Activated T-helper 1 cell treated with anti-CD3 and anti-CD28 coated beads, Interleukin-2, amount 50 U/mL, for 16 hours (primary cell): ENCODE measurements at places on chromosomes 2 and 18.

- DNase-seq, result no peak
Observed at GRCh38 chr2:208294482-208295024, 28.5 kb downstream of the PIKFYVE start.

DNA sequence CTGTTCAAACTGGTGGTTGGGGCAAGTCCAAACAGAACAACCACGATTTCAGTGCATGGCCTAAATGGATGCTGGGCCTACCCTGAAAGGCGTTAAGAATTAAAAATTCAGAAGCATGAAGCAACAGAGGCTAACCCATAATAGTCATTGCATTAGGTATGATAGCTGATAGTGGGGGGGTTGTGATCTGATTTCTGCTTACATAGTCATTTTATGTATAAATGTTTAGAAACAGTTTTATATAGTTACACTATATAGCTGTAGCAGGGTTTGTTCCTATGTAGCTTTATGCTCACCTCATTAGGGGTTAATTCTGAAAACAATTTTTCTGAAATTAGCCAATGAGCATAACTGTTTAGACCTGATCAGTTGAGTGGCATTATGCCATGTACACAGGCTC lies 9.6 kb downstream of the TAF1B start:
- DNase-seq, result no peak

- no peak for DNase-seq
Observed at GRCh38 chr2:11257964-11258363, 86.5 kb downstream of the ROCK2 start.

GRCh38 chr2:144515696-144516410 lies 4.1 kb downstream of the ZEB2 start:
- no peak for DNase-seq

GRCh38 chr2:9565436-9566153 lies 10.0 kb upstream of the ADAM17 start:
- DNase-seq, result no peak

- no peak for DNase-seq
Observed at GRCh38 chr2:239498981-239499634, 98.3 kb upstream of the HDAC4 start.

DNA sequence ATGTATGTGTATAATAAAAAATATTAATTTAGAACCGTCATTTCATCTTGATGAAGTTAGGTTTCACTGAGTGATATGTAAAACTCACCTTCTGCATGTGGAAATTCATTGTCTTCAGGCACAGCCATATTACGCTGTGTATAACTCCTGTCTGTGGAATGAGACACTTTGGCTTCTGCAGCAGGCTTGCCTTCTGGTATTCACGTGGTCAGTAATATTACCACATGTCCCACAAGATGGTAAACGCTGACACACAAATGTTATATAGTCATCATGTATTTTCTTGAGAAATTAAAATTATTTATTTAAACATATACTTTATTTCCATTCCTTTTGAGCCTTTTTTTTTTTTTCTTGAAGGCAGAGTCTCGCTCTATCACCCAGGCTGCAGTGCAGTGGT lies 25.1 kb upstream of the AAK1 start:
- no peak for DNase-seq

DNA sequence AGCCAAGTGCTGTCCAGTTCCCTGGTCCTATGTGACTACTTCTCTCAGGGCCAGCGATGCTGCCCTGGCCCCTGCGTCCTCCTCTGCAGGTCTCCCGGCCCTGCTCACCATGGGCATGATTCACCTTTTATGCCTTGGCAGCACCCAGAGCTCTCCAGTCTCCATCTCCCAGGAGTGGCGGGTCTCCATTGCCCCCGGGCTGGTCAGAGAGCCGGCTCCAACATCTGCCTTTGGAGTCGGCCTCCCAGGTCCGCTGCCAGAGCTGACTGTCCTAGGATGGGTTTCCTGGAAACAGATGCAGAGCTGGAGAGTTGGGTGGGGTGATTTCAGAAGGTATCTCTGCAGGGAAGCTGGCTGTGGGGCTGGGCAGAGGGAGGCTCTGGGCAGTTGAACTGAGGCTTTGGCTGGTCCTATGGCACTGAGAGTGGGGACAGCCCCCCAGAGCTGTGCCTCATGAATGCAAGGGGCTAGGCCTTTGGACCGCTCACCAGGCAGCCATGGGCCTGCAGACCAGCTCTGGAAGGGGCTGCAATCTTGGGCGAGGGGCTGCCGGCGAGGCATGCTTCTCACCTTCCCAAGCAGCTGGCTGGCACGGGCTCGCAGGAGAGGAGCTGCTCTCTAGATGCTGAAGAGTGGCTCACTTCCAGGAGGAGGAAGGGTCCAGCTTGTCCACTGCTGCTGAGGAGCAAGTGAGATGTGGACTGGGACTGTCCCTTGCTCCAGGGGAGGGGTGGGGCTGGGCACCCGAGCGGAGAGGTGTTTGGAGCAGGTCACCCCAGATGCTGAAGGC lies 59.8 kb upstream of the HS6ST1 start:
- DNase-seq, result no peak

- DNase-seq, result no peak
Observed at GRCh38 chr2:241239552-241240202, 51.2 kb downstream of the ANO7 start.

GRCh38 chr2:47719099-47719498 lies 63.8 kb upstream of the MSH6 start:
- no peak for DNase-seq

DNA sequence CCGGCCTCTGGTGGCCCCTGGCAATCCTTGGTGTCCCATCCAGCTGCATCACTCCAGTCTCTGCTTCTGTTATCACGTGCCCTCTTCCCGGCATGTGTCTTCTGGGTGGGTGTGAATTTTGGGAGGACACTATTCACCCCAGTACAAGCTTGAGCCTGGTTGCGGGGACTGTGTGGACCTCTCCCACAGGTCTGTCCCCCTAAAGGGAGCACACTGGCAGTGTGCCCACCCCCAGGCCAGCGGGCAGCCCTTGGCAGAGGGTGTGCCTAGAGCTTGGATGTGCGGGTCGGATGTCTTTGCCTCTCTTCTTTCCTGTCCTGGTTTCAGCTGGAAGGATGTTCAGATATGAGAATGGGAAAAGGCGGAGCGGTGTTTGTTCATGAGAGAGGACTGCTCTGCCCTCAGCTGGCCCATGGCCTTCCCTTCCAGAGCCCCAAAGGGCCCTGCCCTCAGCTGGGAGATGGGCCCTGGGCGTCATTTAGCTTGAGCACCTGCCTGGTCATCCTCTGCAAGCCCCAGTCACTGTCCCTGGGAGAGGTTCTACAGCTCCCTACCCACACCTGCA lies 73.2 kb downstream of the AGAP1 start:
- DNase-seq, result no peak

- no peak for DNase-seq
Observed at GRCh38 chr18:3688690-3689089, 238.7 kb downstream of the TGIF1 start.

GRCh38 chr18:3679241-3679640 lies 229.3 kb downstream of the TGIF1 start:
- DNase-seq, result no peak

- DNase-seq, result no peak
Observed at GRCh38 chr2:212177724-212178123, 360.9 kb downstream of the ERBB4 start.

DNA sequence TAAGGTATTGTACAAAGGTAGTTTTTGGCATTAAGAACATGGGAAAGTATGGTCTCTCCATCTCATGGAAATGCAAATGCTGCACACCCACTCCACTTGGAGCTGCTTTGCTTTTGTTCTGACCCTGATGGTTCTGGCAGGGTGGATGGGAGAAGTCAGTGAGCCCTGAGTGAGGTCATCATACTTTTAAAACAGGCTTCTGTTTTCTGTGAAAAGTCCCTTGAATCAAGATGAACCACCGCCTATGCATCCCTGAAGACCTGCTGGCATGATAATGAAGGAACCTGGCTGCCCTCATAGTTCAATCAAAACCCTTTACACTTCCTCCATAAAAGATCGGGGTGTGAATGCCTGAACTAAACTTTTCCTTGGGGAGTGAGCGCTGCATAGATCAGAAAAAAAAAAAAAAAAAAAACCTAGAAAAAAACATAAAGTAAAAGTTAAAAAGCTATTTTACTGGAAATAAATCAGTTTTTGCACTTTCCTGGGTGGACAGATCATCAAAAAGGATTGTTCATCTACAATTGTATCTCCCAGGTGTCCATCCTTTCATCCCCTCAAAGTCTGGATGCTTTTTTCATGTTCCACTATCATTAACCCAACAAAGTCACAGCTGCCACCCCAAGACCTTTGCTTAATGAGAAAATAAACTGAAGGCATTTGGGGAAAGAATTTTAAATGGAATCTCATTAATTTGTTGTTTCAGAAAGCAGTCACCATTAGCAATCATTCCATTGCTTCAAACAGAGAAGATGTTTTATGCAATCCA lies 728.1 kb upstream of the DDX18 start:
- no peak for DNase-seq

- no peak for DNase-seq
Observed at GRCh38 chr2:42290005-42290404, 71.0 kb downstream of the COX7A2L start.

GRCh38 chr2:237471438-237472186 lies 15.4 kb upstream of the MLPH start:
- no peak for DNase-seq

GRCh38 chr18:62396967-62397366 lies 71.9 kb downstream of the TNFRSF11A start:
- no peak for DNase-seq

DNA sequence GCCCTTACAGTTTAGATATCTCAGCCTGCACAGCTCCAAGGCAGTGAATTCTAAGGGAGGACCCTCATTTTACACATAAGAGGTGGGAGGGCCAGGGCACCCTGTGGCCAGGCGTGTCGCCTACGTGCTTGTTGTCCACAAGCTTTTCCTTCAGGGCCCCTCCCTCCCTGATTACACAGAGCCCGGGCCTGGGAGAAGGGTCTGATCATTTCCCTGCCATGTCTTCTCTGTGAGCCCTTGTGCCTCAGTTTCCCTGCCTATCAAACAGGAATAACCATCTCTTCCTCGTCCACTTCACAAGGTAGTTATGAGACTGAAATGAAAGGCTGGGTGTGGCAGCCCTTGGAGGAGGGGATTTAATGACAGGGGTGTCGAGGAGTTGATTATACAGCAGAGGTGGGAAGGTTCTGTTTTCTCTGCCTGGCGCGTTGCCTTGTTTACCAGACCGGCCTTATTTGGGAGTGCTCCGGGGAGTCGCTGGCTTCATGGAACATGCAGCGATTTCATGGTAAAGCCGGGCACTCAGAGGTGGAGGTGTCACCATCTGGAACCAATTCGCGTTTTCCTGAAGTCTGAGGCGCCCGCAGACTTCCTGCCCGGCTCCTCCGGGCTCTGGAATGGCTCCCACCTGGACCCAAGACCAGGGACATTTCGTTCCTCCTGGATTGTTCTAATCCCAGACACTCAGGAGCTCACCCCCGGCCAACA lies 208.9 kb downstream of the KLHL29 start:
- no peak for DNase-seq

DNA sequence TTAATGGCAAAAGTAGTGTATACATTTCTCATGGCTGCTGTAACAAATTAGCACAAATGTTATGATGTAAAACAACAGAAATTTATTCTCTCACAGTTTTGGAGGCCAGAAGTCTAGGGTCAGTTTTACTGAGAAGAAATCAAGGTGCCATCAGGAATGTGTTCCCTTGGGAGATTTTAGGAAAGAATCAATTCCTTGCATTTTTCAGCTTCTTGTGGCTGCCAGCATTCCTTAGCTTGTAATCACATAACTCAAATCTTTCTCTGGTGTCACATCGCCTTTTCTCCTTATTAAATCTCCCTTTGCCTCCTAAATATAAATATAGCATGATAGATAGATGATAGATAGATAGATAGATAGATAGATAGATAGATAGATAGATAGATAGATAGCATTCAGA lies 307.0 kb upstream of the REG3G start:
- DNase-seq, result no peak

DNA sequence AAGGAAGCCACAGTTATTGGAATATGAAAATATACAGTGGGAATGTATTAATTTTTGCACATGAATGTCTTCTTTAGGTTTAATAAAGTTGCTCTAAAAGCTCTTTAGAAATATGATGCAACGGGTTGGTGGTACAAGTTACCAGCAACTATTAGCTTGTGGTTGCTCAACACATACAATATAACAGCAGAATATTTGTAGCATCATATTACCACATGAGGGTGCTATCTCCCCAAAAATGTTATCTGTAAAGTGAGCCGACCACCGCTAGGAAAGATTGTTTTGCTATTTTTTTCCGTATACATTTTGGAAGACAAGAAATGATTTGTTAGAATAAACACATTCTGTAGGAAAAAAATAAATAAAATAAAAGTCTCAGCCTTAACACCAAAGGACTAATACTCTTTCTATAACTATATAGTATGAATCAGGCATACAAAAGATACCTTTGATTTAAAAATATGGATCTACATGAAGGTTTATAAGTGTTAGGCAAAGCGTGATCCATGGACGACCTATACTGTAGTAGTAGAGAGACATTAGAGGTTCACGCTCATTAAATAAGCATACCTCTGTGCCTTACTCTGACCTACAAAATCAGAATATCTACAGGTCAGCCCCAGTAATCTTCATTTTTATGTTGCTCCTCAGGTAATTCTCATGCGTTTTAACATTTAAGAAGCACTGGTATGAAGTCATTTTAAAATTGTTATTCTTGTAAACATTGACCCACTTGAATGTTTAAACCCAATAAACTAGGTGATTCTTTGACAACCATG lies 1110.6 kb upstream of the ACVR2A start:
- DNase-seq, result no peak

- DNase-seq, result no peak
Observed at GRCh38 chr2:198287706-198288105, 483.3 kb downstream of the PLCL1 start.

DNA sequence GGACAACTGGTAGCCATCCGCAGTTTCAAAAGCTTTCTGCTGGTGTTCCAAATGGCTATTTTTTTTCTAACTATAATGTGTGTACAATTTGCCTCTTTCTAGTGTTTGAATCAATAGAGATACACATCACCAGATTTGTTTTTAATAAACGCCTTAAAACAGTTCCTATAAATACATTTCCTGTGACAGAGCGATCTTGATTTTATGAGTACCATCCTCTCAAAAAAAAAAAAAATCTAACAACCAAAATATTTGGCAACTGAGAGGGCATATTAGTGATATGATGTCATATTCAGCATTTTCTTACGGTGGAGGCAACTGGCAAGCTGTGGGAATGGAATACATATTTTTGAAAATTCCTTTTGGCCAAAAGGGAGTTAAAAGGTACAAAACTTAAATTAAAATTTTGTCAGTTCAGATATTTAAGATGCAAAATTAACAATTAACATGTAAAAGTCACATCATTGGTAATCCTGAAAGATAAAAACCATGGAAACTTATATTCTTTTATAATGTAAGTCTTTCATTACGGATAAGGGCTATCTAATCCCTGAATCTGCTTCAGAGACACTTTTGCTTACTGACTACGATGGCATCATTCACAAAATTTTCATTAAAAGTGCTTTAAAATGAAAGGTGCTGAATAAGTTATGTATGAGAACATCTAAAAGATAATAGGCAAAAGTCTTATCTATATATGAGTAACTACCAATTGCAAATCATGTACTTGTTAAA lies 268.4 kb downstream of the TCF4 start:
- DNase-seq, result no peak

DNA sequence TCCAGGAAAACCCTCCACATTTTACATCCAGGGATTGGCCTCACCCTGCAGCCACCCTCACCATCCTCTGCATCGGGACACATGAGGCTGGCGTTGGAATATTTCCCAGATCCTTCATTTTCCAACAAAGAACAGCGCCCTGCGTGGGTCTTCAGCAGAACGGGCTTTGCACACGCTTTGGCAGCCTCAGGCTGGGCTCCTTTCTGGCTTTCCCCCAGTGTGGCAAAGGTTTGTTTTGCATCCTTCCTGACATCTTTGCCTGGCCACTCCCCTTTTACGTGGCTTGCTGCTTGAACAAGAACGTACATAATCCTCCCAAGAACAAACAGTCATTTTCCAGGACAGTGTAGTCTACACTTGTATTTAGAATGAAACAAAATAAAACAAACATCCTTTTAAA lies 25.6 kb upstream of the GREB1 start:
- DNase-seq, result no peak
